Renal cortex interstitium (tissue), 15 donors: ENCODE measurements at places on chromosomes 5 and 9.
A peak's percentile ranks its signal among the peaks of the same experiment; 100 is the strongest.

- DNase-seq, result no peak
Measured at GRCh38 chr5:87912419-87912818, 356.2 kb downstream of the TMEM161B start.

DNA sequence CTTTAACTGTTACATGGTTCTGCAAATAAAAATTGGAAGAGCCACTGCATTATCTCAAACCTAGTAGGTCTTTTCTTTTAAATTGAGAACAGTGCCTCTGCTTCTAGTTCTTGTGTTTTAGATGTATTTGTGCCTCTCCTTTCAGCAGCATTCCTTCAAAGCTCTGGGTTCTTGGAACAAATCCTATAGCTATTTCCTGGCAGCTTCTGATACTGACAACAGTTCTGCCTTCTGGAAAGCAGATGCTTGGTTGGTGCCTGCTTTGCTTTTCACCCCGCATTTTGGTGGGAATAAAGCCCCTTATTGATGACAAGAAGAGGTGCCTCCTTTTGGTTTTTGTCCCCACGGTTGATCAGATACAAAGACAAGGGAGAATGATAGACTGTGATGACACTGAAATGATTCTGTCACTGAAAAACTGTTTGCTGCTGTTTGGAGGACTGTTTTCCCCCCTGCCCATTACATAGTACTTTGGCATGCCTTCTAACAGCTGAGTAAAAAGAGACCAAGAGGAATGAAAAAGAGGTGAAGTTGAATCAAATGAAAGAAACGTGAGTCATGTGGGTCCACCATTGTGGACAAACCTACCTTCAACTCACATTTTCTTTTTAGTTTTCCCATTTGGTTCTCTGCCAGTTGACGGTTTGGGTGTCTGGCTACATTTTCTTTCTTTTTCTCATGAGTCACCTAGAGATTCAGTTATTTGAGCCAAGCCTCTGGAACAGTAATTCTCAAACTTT lies 5.6 kb downstream of the PTCD2 start:
- no peak for DNase-seq

- DNase-seq, result no peak
Measured at GRCh38 chr9:86591472-86591871, 237.3 kb upstream of the TUT7 start.

DNA sequence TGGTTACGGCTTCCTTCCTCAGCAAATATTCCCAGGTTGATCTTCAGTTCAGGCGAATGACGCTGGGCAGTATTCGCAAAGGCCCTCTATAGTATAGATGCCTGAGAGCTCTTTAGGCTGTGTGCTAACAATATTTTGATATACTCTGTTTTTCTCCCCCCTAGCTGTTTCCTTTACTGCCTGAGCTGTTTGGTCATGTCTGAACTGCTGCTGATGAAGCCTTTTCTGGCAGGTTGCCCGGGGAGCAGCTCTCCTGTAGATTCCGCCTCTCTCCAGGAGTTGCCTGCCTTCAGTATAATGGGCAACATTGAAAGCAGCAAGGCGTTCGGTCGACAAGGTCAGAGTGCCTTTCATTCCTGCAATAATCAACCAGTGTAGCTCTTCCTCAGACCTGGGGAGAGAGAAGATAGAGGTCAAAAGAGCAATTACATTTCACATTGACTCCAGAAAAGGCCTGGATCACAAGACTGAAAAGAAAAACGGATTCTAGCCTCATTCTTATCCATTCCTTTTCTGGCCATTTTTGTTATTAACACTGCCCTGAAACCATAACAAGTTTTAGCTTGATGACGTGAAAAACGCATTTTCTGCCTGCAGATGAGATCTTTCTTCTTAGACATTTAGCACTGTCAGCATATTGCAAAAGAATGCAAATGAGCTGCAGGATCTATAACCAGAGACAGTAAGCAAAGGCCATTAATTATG lies 60.1 kb upstream of the ZNF608 start:
- peak; percentile 79 for DNase-seq

DNA sequence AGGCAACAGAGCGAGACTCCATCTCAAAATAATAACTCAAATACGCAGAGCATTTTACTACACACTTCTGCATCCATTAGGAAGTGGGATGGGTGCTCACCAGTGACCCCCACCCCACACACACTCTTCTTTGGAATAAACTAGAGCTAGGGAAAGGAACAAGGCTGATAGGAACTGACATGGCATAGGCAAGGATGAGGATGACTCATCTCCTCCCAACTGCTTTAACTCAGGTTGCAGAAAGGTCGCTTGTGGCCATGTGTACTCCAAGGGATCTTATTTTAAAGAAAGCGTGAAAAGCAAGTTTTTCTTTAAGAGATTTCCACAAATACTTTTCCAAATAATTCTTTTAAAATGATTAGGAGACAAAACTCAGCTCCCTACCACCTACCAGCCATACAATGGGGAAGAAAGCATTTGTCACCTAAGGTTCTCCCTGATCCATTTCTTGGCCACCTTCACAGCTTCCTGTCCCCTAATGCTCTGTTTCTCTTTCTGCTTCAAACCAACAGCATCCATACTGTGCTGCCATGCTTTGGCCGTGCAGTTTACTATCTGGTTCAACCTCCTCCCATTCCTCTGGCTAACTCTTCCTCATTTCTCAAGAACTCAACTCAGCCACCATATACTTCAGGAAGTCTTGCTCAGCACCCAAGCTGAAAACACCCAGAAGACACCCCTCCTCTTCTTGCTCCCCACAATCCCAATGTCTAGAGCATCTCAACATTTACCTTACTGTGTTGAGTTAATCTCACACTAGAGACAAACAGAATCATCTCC lies 211.9 kb downstream of the ACTL7B start:
- DNase-seq, result no peak

DNA sequence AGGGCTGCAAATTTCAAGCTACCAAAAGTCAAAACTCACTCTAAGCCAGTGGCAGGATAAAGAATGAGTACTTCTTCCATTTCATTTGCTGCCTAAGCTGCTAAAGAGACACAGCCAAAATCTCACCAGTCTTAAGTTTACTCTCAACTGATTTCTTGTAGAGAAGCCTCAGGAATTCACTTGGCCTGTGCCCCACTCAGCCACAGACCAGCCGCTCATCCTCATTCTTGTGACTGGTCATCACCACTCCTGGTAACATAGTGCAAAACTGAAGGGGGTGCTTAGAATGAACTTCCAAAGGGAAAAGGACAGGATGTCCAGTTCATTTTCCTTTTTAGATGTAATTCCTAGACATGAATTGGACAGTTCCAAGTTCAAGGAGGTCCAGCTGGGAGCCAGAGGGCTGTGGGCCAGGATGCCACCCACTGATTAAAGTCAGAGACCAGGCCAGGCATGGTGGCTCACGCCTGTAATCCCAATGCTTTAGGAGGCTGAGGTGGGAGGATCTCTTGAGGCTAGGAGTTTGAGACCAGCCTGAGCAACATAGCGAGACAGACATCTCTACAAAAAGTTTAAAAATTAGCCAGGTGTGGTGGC lies 72.7 kb upstream of the RANBP3L start:
- no peak for DNase-seq

DNA sequence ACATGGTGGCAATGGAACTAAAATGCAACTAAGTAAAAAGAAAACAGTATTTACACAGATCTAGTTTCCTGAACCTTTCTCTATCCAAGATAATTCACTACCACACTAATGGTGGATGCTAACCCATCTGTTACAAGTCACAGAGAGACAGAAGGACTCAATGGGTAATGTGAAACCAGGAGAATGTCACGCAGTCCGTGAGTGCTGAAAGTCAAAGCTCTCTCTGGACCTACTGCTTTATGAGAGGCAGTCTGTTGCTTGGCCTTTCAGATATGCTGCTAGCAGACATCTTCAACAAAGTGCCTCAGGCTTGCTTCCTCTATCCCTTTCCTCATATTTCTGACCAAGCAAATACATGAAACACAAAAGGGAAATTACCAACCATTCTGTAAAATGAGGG lies 69.0 kb upstream of the GLRX start:
- DNase-seq, result no peak

DNA sequence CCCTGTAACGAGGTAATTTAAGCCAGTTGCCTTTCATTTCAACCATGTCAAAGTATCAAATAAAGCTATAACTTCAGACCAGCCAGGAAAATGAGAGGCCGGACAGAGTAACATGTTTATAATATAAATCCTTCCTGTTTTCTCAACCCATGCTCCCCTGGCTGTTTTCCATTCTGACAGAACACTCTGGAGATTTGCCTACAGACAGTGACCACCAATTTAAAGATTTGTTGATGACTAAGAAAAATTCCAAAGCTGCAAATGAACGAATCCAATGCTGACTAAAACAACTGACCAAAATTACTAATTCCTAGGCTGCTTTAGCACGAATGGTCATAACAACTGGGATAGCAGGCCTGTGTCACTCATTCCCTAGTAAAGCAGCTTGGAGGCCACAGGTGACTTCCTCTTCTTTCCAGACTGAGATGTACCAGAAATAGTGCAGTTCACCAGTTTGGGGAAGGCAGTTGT lies 141.4 kb downstream of the AOPEP start:
- no peak for DNase-seq

- DNase-seq, result no peak
Measured at GRCh38 chr9:70488098-70488792, 73.8 kb upstream of the KLF9 start.

- DNase-seq, result no peak
Measured at GRCh38 chr9:114919611-114920010, 10.8 kb downstream of the TNFSF8 start.

- DNase-seq, result no peak
Measured at GRCh38 chr5:34543687-34544086, 112.4 kb upstream of the RAI14 start.

GRCh38 chr9:15469862-15470261 lies 40.9 kb downstream of the PSIP1 start:
- no peak for DNase-seq

DNA sequence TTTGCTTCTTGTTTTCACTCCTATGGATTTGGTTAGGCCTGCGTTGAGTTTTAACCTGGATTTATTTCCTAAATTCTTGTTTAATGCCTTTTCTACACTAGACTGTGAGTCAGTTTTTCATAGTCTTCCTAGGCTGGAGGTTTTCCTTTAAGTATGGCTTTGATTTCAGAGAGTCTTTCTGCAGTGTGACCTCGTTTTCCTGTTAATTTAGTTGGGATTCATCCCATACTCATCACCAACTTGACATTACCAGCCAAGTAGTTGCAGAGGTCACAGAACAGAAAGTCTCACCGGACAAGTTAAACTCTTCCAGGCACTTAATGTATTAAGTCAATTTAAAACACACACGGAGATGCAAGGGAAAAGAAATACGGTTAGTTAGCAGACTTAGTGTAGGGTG lies 29.7 kb upstream of the AUH start:
- no peak for DNase-seq

DNA sequence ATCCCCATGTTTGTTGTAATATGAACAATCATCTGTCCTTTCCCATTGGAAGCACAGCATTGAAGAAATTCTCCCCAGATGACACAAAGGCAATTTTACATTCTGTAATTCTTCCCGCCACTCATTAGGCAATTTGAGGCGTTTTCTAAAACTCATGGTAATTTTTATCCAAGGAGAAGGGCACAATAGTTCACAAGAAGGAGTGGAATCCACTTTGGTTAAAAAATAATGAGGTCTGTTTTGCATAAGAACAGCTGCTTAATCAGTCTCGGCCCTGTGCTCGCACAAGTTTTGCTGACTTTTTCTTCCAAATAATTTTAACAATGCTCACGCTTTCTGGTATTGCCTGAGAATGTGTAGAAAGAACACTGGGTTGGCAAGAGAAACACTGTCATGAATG lies 94.0 kb downstream of the CAVIN4 start:
- no peak for DNase-seq
